ENCODE measurements at places on chromosomes 5 and 9.

GRCh38 chr5:107570805-107571531, 99.8 kb downstream of the EFNA5 start:
- peak; percentile 25 for DNase-seq

GRCh38 chr9:121830441-121831140, 179.2 kb downstream of the DAB2IP start:
- DNase-seq: no peak

- DNase-seq: no peak
These were observed 307.8 kb downstream of the ENC1 start for GRCh38 chr5:74332682-74333081.

DNA sequence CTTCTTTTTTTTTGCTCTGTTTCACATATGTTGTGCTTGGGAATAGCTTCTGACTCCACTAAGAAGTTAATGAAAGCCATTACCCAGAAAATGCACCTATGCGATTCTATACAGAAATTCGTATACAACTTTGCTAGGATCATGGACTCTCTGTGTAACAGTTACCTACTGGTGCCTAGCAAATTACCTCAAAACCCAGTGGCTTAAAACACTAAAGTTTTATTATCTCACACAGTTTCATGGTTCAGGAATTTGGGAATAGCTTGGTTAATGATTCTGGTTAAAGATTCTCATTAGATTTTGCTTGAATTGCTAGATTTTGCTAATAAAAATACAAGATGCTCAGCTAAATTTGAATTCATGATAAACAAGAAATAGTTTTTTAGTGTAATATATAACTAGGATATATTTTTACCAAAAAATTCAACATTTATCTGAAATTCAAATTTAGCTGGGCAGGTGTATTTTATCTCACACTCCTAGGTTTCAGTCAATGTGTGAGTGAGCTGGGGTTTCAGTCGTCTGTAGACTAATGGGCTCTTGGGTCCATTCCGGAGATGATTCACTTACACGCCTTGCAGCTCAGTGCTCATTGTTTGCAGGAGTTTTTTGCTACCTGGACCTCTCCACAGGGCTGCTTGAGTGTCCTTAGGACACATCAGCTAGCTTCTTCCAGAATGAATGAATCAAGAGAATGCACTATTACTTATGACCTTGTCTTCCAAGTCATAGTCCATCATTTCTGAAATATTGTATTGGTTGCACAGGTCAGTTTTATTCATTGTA, 75.1 kb downstream of the MROH2B start:
- DNase-seq: no peak

- peak; percentile 6 for DNase-seq
These were observed 724 bp downstream of the TCERG1 start for GRCh38 chr5:146447734-146448380.

DNA sequence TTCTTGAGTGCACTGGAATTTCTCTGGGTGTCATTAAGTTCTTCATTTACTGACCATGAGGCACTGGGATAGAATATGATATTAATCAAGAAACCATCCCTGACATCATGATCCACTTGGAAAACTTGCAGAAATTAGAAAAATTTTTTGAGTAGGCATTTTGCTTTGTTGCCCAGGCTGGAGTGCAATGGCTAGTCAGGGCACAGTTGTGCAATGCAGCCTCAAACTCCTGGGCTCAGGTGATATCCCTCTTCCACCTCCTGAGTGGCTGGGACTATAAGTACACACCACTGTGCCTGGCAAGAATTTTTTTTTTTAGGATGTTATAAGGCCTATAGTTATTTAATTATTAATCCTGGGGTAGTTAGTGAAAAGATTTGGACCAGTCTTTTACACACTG, 106.5 kb downstream of the STK32A start:
- DNase-seq: no peak

DNA sequence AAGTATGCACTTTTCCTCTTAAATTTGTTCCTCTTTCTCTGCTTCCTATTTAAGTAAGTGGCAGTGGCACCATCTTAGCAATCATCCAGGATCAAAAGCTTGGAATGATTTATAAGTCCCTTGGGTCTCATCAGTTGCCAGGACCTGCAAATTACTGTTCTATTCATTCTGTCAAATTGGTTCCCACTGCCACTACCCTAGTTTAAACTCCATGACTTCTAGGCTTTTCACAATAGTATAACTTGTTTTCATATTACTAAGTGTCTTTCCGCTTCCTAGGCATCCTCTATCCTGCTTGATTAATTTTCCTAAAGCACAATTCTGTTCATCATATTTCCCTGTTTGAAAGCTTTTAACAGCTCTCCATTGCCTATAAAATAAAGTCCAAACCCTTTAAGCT, 363.9 kb upstream of the MEF2C start:
- DNase-seq: no peak

GRCh38 chr5:56515011-56515410, 281.9 kb upstream of the ANKRD55 start:
- no peak for DNase-seq

DNA sequence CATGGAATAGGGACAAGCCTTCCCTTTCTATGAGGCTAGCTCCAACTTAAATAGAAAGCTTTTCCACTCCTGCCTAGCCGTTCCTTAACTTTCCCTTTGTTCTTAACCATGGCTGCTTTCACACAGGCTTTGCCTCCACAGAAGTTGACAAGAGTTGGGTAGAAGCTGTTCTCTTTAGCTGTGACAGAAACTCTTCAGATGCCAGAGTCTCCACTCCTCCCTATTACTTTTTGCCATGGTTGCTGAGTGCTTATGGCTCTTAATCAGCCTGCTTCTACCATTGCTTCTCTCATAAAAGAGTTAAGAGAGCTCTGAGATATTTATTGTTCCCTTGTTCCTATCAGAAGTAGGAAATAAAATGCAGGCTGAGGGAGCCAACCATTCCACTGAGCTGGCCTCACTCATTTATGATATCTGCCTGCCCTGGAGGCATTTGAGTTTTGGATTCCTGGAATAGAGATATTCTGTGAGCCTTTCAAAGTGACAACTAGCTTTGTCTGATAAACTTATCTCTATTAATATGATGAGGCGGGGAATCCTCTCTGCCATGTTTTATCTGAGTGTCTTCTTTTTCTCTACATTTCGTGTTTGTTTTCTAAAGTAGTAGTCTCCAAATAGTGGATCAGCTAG, 162.6 kb downstream of the DMAC1 start:
- DNase-seq: no peak

GRCh38 chr9:121242219-121242958, 25.6 kb upstream of the GSN start:
- no peak for DNase-seq

GRCh38 chr5:96115147-96115807, 153.6 kb upstream of the ELL2 start:
- no peak for DNase-seq

DNA sequence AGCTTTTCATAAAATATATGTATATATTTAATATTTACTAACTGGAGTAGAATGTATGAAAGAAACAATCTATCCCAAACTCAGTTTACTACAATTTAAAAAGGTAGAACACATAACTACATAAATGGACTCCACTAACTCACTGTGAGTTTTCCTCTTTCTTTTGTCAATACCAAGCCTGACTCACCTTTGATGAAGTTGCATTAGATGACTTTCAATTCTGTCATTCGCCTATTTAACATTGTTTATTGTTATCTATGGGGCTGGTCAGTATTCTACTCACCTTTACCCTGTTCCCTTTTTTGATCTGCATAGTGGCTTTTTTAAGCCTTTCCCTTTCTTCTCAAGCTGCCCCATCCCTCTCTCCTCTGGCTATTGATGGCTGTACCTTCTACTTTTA, 629.7 kb downstream of the RAB3C start:
- DNase-seq: no peak

GRCh38 chr9:125646621-125647100, 60.3 kb downstream of the MAPKAP1 start:
- DNase-seq: no peak

DNA sequence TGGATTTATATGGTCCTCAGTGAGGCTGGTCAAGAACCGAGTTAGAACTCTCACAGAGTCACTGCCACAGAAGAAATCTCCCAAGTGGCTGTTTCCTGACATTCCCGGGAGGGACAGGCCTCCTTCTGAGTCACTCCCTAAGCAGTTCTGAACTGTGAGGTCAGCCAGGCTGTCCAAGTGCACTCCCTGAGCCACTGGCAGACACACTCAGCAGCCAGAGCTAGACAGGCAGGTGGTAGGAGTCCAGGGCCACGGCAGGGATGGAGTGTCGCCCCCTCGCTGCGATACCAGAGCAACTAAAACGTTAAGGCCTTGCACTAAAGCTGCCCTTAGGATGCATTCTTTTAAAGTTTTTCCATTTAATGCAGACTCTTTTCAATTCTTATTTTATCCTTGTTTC, 3.4 kb downstream of the IL4 start:
- no peak for DNase-seq

DNA sequence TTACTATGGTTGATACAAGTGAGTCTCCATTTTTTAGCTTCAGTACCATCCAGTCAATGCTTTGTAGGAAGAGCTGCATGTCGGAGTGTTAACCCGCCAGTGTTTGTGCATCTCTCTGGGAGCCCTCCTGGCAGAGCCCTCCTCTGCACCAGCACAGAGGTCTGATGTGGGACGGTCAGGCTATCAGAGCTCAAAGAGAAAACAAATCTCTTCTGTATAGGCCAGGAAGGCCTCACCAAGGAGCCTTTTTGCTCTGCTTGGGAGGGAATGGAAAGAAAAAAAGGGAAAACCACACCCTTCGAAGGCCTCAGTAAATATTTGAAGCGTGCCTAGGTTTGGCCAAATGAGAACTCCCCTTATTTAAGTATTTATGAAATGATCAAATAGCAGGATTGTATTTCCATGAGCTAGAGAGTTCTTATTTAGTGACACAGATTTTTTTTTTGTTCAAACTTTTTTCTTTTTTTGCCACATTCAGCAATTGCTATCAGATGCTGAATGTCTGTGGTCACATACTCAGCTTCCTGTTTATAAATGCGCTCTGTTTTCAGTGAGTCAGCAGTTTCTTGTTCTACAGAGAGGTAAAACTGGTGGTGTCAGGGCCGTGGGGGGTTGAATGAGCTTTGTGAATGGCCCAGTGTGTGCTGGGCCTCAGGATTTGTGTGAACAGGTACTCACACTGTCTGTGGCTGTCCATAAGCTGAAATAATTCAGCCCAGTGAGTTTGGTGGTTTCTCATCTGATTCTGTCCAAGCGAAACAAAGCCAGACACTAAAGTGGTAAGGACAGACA, 226.6 kb downstream of the SNX18 start:
- DNase-seq: no peak

- DNase-seq: no peak
These were observed 37.0 kb upstream of the RAB3C start for GRCh38 chr5:58545912-58546311.

- DNase-seq: no peak
These were observed 55.0 kb downstream of the OXCT1 start for GRCh38 chr5:41815261-41815660.

- no peak for DNase-seq
These were observed 91.5 kb downstream of the KCNT1 start for GRCh38 chr9:135793221-135794056.

DNA sequence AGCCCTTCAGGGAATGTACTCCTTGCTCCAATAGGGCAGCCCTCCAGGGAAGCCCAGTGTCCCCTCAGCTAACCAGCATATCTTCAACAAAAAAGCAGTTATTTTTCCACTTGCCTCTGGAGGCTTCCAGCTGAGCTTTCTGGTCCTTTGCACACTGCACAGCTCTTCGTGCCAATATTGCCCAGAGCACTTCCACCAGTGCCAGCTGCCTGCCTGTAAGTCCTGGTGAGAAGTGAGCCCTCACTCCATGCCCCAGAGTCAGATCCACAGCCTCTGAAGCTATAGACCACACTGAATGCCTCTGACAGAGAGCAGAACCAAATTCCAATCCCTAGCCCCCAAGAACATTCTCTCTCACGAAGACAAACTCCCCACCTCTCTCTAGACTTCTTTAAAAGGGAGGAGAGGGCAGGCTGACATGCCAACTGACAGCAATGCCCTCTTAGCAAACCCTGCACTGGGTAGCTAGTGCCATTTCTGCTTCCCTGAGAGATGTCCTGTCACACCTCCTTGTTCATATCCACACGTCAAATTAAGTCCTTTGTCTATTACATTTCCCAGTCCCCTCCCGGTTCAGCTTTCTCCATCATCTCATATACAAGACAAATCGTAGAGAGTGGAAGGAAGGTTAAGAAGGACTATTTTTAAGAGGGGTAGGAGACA, 12.7 kb upstream of the HEXB start:
- no peak for DNase-seq

GRCh38 chr9:88533951-88534455, 975 bp upstream of the NXNL2 start:
- no peak for DNase-seq

DNA sequence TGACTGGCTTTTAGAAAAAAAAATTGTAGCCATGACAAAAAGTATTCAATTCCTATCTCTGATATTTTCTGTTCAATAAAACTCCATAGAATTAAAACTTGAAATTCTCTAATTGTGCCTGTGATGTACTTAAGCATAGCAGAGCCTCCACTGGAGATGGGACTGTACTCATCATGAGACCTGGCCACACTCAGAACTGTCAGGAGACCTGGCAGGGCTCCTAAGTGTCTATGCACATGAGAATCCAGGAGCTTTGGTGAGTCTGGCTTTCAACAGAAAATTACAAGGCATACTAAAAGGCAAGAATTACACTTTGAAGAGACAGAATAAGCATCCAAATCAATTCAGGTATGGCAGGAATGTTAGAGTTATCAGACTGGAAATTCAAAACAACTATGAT, 26.7 kb upstream of the ERCC6L2 start:
- no peak for DNase-seq
